ENCODE measurements at places on chromosomes 1 and 21.

DNA sequence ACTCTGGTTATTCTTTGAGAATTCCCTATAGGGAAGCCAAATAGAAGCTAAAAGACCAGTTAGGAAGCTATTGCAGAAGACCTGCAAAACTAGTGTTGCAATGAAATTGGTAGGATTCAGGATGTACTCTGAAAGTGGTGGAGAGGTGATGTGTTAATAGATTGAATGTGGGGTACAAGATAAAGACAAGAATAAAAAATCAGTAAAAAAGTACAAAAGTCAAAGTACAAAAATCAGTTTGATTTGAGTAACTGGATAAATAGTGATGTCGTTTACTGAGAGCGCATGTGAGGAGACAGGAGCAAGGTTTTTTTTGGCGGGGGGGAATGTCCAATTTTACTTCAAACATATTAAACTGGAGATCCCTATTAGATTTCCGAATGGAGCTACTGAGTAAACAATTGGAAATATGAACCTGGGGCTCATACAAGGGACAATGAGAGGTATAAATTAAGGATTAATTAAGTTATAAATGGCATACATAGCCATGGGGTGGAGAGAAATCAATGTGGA lies 2.5 kb upstream of the DCAF8 start:
- DNase-seq: no peak

GRCh38 chr1:156069490-156070455 lies 8.8 kb downstream of the RAB25 start:
- no peak for DNase-seq

- no peak for DNase-seq
Measured at GRCh38 chr1:58893257-58893869, 109.5 kb upstream of the JUN start.

- no peak for DNase-seq
Measured at GRCh38 chr1:92444351-92444750, 42.4 kb downstream of the GFI1 start.

- DNase-seq: no peak
Measured at GRCh38 chr1:212686591-212686990, 13.0 kb downstream of the BATF3 start.

DNA sequence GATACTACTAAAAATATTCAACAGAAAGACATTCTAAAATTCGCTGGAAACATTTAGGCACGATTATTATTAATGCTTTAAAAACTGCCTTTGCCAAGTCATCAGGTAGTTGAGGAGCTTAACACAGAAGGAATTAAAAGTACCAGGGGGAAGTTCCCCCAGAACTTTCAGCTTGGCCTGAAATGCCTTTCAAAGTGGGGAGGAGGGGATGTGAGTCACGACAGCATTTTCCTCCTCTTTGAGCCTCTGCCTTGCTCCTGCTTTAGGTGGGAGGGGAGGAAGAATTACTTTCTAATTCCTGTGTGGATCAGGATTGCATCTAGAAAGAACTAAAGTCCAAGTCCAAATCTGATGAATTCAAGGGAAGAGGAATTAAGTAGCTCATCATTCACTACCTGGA lies 183.7 kb downstream of the CLIC6 start:
- DNase-seq: no peak

DNA sequence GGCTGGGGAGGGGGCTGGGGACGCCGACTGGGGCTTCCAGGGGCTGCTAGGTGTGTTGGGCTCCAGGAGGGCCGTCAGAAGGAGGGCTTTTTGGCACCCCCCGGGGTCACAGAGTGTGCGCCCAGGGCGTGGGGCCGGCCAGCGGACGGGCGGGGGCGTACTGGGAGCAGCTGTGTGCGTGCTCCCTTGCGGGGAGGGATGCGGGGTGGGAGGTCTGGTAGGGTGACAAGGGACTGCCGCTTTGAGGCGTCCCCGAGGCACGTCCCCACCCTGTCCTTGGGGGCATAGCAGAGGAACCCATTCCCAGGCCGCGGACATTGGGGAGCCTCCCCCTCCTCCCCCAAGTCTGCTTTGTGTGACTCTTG lies 1.1 kb downstream of the FOXO6 start:
- no peak for DNase-seq

DNA sequence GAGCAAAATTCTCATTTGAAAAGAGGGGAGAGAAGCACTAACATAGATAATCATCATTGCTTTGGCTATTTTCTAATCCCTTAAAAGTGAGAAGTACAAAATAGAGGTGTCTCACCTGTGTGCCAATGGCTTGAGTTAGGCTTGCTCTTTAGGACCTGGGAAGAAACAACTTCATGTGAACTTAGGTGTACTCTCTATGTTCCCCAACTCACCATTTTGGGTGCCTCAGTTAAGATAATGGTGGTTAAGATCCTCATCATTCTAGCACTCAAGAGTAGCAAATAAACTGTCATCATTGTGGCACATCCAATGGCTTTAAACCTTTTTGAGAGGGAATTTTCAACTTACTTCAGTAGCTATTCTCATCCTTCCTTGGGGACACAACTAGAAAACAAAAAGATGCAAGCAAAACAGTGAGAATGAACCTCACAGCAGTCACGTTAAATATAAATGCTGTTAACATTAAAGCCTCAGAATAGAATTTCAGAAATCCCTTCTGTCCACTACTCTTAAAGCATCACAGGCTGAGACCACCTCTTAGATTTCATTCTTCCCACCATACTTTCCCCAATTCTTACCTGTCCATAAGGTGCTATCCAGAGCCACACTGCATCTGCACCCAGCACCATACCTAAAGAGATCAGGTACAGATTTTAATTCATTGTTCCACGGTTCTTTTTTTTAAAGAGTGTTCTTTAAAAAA lies 1.2 kb downstream of the GAS5 start:
- no peak for DNase-seq

DNA sequence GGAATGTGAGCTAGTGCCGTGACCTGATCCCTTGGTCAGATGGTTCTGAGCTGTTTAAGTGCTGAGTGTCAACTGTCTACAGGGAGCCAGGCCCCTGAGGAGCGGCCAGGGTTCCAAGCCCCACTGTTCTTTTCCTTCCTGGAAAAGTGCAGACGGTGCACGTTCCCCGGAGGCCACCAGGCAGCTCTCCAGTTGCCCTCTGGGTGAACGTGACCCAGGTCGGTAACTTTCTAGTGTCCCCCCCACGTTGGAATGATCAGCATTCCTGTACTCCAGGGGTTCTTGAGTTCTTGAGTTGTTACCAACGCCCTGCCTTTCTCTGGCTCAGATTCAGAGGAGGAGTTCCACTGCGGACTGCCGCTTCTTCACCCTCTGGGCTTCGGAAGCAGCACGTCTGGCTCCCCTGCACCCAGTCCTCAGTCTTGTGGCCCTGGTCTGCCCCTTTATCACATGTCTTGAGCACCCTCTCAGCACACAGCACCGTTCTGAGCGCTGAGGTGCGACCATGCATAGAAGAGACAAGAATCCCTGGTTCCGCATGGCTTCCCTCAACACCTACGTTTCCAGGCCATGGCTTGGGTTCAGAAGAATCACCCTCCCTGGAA lies 131.5 kb downstream of the DHRS3 start:
- no peak for DNase-seq

GRCh38 chr1:61133335-61134019 lies 51.1 kb downstream of the NFIA start:
- no peak for DNase-seq
